Gastroesophageal sphincter (tissue), 4 donors: ENCODE measurements at places on chromosomes 3 and 15. TPM values are rescaled to one million over a fixed set of nuclear protein-coding genes. Genes with fewer than 3 reads are reported as not detected.

- H3K4me1 ChIP-seq: no peaks in the 10 kb centered on the region
- ATAC-seq: no peak
- H3K27ac ChIP-seq: no peak overlapping the region
- no peaks in the 10 kb centered on the region for H3K27me3 ChIP-seq
- no peak overlapping the region for H3K4me3 ChIP-seq
Measured at GRCh38 chr3:185470323-185470722, 28.5 kb downstream of the TMEM41A start.

DNA sequence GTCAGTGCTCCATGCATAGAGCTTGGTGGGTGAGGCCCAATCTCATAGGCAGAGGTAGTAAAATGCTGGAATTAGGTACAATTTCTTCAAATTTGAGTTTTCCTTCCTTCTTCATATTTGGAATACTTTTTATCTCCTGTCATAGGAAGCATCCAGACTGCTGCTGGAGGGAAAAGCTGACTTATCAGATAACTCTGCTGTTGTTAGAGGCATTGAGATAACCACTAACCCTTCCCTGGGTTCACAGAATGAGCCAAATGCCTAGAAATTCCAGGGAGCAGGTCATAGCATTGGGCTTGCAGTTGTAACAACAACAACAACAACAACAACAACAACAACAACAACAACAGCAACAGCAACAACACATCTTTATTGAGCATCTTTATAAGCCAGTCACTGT is 332.7 kb downstream of the PDCD6IP start:
- no peak overlapping the region for H3K4me3 ChIP-seq
- H3K36me3 ChIP-seq: no peaks in the 10 kb centered on the region
- H3K27me3 ChIP-seq: no peaks in the 10 kb centered on the region
- peaks cover 2% of the 10 kb centered on the region for H3K4me1 ChIP-seq

DNA sequence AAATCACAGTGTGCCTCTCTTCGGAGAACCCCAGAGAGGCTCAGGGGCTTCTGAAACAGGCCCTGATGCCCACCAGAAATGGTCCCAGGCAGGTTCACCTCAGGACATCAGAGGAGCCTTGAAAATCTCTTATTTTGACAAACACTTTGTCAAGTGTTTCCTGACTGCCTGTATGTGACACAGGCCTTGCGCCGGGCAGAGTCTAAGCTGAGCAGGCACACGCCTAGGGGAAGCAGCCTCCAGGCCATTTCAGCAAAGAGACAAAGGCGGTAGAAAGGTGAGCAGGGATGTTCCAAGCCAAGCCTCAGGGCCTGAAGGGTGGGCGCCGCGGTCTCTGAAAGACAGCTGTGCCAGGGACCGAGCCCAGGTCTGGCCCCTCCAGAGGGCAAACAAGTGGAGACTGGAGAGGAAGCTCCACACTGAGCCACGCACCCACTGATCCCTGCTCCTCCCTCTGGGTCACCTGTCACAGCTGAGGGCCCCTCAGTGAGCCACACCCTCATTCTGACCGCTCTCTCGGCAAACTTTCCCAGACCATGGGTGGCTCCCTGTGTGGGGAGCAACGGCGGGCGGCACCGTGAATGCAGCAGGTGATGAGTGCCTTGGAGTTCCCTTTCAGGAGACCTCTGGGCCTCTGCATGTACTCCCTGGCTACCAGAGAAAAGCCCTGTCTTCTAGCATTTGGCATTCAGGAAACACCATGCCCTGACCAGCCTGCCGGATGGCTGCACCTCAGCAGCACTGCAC is 136.1 kb downstream of the ADAMTS17 start:
- no peaks in the 10 kb centered on the region for H3K27me3 ChIP-seq
- ATAC-seq: no peak
- no peak overlapping the region for H3K4me3 ChIP-seq
- no peak overlapping the region for H3K27ac ChIP-seq

- peaks cover 19% of the 10 kb centered on the region for H3K4me1 ChIP-seq
- no peaks in the 10 kb centered on the region for H3K36me3 ChIP-seq
- no peaks in the 10 kb centered on the region for H3K27me3 ChIP-seq
- H3K4me3 ChIP-seq: no peak overlapping the region
Measured at GRCh38 chr15:70198441-70199123, 100.9 kb upstream of the TLE3 start.

- ATAC-seq: no peak
- H3K27ac ChIP-seq: no peak overlapping the region
- no peak overlapping the region for H3K4me3 ChIP-seq
- H3K27me3 ChIP-seq: no peaks in the 10 kb centered on the region
- no peaks in the 10 kb centered on the region for H3K4me1 ChIP-seq
- no peaks in the 10 kb centered on the region for H3K36me3 ChIP-seq
Measured at GRCh38 chr3:175512700-175513099, 653.6 kb downstream of the NAALADL2 start.

GRCh38 chr3:123720638-123721037 is 135.8 kb upstream of the HACD2 start:
- H3K36me3 ChIP-seq: no peaks in the 10 kb centered on the region
- H3K27ac ChIP-seq: peak overlapping the region; percentile 88
- no peaks in the 10 kb centered on the region for H3K27me3 ChIP-seq
- peak; percentile 8 for ATAC-seq

DNA sequence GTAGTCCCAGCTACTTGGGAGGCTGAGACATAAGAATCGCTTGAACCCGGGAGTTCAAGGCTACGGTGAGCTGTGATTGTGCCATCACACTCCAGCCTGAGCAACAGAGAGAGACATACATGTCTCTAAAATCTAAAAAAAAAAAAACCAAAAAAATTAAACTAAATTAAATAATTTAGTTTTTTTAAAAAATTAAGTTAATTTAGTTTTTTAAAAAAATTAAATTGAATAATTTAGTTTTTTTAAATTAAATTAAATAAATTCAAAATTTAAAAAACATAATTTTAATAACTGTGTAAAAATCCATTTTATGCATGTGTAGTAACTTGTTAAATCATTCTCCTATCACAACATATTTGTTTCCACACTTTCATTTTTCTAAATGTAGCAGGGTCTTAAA is 20.1 kb upstream of the ARPIN start:
- H3K27ac ChIP-seq: no peak overlapping the region
- no peak overlapping the region for H3K4me3 ChIP-seq
- no peaks in the 10 kb centered on the region for H3K27me3 ChIP-seq
- ATAC-seq: no peak
- H3K4me1 ChIP-seq: no peaks in the 10 kb centered on the region

GRCh38 chr15:91942720-91943394 is 89.3 kb downstream of the SLCO3A1 start:
- no peaks in the 10 kb centered on the region for H3K36me3 ChIP-seq
- no peak overlapping the region for H3K4me3 ChIP-seq
- H3K27ac ChIP-seq: no peak overlapping the region
- H3K4me1 ChIP-seq: peaks cover 86% of the 10 kb centered on the region
- peak; percentile 95 for ATAC-seq

DNA sequence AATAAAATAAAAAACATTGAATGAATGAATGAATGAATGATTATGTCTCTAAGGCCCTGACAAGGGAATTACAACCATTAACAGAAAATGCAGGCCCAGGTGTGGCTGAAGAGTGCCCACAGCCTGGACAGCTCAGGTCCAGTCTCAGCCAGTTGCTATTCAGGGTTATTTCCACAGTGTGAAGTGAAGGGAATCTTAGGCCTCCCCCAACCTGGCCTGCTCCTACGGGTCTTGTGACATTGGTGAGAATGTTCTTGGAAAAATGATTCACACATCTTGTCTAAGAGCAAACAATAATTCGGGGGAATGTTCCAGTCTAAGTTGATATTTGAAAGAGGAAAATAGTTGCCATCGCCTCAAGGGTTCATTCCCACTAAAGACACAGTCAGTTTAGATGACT is 37.0 kb downstream of the MINDY4B start:
- H3K36me3 ChIP-seq: no peaks in the 10 kb centered on the region
- no peak overlapping the region for H3K4me3 ChIP-seq
- H3K27me3 ChIP-seq: no peaks in the 10 kb centered on the region
- no peaks in the 10 kb centered on the region for H3K4me1 ChIP-seq
- H3K27ac ChIP-seq: no peak overlapping the region

DNA sequence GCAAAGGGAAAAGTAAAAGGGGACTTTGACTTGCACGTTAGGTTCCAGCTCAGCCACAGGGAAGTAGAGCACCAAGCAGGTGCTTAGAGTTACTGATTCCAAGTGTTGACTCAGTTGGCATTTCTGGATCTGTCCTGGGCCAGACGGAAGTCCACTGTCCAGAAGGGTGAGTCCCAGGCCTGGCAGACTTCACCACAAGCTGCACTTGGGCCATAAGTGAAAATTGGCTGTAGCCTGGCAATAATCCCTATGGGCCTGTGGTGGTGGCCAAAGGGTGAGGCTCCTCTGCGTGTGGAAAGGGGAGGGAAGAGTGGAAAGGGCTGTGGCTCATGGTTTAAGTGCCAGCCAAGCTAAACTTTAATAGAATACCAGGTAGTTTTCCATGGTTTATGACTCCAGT is 121.5 kb downstream of the DTWD1 start:
- no peaks in the 10 kb centered on the region for H3K27me3 ChIP-seq
- H3K27ac ChIP-seq: no peak overlapping the region
- no peaks in the 10 kb centered on the region for H3K4me1 ChIP-seq

DNA sequence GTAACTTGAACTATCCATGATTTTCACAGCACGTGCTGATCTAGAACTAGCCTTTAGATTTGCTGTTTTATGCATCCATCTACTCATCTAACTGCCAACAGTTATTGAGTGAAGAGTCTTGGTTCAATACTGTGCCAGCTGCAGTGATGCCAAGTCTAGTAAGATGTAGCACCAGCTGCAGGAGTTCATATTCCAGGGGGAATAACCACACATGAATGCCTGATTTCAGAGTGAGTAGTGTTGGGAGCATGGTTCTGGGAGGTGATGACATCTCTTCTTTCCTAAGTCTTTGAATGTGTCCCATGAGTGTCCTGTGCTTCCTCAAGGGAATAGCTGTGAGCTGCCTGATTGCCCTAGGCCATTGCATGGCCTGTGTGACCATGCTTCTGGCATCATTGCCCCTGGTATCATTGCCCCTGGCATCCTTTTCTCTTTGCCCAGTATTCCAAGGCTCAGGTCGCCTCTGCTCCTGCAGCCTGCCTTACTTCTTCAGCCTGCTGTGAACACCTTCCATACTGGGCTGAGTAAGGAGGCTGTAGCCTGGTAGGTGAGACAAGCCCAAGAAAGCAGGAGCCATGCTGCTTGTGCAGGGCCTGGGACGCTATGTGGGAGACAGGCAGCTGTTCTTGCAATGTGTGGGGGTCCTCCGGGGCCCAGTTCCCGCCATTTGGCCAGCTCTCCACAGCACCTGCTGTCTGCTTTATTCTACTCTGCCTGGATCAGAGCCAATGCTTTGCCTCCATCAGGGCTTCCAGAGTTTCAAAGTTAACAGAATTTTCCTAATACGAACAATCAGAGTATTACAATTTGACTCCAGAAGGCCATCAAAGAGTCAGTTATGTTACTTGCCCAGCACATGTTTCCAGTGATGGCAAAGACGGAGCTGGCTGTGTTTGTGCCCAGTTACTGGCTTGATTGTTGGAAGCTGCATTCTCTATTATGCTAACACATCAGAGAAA is 73.2 kb downstream of the CLSTN2 start:
- H3K36me3 ChIP-seq: no peaks in the 10 kb centered on the region
- H3K27me3 ChIP-seq: no peaks in the 10 kb centered on the region
- no peaks in the 10 kb centered on the region for H3K4me1 ChIP-seq
- no peak for ATAC-seq

DNA sequence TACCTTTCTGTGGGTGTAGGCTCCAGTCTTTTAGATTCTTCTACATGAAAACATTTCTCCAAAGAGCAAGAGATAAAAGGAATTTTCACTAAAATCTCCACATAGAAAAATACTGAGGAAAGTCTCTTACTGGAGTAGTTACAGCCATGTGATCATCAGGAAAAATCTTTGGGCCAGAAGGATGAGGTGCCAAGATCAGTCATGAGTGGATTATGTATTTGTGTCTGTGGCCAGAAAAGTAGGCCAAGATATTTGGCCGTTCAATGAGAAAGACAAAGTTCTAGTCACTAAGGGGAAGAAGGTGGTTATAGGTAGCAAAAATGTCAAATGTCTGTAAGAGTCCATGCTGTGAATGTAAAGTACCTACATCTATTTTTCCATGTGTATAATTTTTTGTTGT is 339.3 kb downstream of the NSUN3 start:
- no peaks in the 10 kb centered on the region for H3K27me3 ChIP-seq
- H3K4me1 ChIP-seq: no peaks in the 10 kb centered on the region
- H3K36me3 ChIP-seq: no peaks in the 10 kb centered on the region
- H3K4me3 ChIP-seq: no peak overlapping the region

Gene AMIGO3
- not detected for total RNA-seq

Gene NEK10
- 2.7 TPM for total RNA-seq

Gene CATSPER2
- 0.15 TPM for total RNA-seq

Gene COL7A1
- 1.7 TPM for total RNA-seq

Gene TRIM42
- not detected for total RNA-seq

Gene MEGF11
- total RNA-seq: not detected

Gene BOC
- 64.1 TPM for total RNA-seq
